ENCODE measurements at places on chromosomes 6 and 20.

GRCh38 chr6:148501178-148501590 lies 158.5 kb downstream of the SASH1 start:
- DNase-seq, result no peak

- no peak for DNase-seq
Observed at GRCh38 chr6:154462425-154462824, 48.1 kb downstream of the CNKSR3 start.

DNA sequence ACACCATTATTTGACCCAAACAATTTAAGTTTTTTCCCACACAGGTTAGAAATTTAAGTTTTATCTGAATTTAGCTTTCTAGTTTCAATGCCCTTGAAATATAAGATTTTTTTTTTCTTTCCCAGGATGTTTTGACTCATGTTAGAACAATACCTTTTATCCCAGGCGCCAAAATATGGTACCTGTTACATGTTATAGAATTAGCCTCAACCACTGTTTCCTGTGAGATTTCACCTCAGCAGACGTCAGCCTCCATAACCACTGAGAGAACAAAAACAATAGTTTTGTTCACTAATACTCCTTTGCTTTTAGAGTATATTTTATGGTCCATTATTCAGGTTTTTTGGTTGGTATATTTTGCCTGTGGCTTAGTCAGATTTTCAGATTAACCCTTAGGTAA lies 302.9 kb downstream of the CDKAL1 start:
- no peak for DNase-seq

GRCh38 chr6:113650610-113650979 lies 206.6 kb upstream of the MARCKS start:
- no peak for DNase-seq

GRCh38 chr6:83311231-83311630 lies 118.1 kb downstream of the RWDD2A start:
- DNase-seq, result no peak

- no peak for DNase-seq
Observed at GRCh38 chr20:38680500-38681306, 43.6 kb upstream of the SLC32A1 start.

DNA sequence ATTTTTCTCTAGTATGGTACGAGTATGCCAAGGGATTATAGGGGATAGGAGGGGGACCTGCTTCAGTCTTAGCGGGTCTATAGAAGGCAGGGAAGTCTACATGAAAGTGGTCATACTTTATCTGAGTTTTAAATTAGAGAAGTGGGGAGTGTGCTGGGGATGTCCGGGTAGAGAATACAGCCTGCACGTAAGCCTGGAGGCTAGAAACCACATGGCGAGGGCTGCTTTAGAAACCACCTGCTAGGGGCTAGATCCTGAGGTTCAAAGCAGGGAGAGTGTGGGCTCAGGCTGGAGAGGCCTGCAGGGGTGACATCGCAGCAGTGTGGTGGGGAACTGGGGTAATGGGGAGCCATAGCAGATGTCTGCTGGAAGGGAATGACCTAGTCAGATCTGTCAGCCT lies 85.2 kb downstream of the VEGFA start:
- no peak for DNase-seq

- no peak for DNase-seq
Observed at GRCh38 chr20:24694727-24695528, 225.5 kb downstream of the SYNDIG1 start.

DNA sequence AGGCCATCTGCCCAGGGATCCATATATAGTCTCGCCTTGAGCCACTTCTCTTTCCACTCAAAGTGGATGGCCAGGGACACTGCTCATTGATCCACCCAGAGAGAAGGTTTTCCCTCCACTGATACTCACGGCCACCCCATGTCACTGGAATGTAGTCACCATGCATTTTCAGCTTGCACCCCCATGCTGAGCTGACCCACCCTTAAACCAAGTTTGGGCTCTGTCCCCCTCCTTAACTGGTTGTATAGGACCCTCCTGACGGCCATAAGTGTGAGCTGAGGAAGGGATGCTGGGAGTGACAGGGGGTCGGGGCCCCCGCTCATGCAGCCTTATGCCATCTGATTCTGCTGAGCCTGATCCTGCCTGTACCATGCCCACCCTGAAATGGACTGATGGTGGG lies 25.7 kb downstream of the SUMO4 start:
- no peak for DNase-seq

GRCh38 chr6:106757267-106757666 lies 127.9 kb downstream of the QRSL1 start:
- DNase-seq, result no peak

- DNase-seq, result no peak
Observed at GRCh38 chr6:118468682-118469465, 79.2 kb upstream of the PLN start.

All from stimulated activated naive CD4-positive, alpha-beta T cell treated with Interleukin-2 at 50 U/mL for 16 hours (primary cell).